ENCODE measurements at places on chromosomes 16 and 17.
A peak's percentile ranks its signal among the peaks of the same experiment; 100 is the strongest.

DNA sequence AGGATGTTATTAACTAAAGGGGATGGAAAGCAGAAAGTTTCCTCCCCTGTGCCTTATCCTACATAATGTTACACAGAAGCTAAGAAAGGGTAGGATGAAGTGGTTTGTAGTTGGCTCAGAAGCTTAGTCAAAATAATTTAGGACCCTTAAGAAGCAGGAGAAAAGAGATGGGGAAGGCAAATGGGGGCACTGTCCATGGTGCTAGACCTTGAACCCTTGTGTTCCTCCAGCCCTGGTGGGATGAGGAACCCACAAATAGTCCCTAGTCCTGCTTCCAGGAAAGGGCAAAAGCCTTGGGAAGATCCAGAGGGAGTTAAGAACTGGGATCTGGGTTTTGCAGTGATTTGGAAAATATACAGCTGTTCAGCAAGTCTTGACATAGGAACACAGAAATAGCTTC lies 54.5 kb downstream of the SLC5A11 start:
- DNase-seq, result no peak

DNA sequence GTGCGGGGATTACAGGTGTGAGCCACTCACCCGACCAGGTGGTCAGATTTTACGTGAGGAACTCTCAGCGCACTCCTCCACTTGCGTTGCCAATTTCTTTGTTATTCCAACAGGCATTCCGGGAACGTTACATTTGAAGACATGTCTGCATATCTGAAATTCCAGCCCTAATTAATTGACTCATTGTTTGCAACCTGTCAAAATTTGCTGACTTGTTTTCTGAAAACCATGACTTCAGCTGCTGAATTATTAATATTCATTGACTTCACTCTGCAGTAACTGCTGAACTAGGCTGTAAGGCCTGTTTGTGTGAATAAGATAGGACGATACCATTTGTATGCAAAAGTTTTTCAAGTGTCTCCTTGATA lies 16.6 kb downstream of the G6PC1 start:
- DNase-seq, result peak; percentile 30

GRCh38 chr16:67199011-67199807 lies at the start of gene ELMO3:
Gene ELMO3 (plus strand): TSS chr16:67199131. CDS start chr16:67199327, 196 bp downstream.
- peak; percentile 21 for DNase-seq

DNA sequence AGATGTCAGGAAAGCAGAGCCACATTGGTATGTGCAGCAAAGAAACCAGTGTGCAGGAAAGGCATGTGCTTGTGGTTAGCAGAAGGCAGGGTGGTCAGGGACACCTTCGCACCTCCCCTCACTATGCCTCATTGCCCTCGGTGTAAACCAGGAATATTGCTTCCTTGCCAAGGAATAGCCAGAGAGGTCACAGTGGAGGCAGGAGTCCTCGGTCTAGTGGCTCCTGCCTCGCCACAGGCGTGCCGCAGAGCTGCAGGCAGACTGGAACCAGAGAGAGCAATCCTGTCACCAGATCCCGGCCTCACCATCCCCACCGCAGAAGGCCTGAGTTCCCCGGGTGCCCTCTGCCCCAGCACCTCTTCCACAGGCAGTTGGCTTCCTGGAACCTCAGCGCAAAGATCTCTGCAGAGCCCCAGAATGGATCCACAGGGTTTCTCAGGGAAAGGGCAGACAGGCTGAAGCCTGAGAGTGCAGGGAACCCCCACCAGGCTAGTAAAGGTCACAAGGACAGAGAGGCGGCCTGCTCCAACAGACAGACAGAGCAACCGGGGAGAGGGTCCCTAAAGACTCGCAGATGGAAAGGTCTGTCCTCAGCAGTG lies 21.6 kb downstream of the CCDC182 start:
- no peak for DNase-seq

DNA sequence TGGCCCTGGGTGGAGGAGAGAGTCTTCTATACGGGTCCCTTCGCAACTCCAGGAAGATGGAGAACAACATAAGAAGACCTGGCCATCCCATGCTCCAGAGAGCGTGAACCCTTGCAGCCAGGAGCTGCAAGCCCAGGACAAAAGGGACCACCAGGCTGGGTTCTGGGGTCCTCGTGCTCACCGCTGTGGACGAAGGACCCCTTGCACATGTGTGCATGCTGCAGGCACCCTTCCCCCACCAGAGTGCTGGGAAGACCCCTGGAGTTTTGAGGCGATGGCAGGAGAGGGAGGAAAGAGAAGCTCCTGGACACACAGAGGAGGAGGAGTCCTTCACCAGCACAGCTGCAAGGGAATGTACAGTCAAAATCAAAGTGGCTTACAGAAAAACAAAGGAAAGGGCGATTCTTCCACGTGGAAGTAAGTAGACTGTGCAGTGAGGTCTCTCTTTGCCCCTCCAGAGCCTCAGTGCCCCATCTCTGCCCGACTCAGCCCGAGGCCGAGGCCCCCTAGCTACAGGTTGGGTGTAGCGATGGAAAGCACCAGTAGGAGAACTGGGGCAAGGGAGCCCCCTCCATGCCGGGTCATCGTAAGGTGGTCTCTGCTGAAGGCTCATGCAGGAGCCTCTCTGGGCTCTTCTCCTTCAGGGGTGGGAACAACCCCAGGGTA lies 51.3 kb downstream of the PIMREG start:
- no peak for DNase-seq

DNA sequence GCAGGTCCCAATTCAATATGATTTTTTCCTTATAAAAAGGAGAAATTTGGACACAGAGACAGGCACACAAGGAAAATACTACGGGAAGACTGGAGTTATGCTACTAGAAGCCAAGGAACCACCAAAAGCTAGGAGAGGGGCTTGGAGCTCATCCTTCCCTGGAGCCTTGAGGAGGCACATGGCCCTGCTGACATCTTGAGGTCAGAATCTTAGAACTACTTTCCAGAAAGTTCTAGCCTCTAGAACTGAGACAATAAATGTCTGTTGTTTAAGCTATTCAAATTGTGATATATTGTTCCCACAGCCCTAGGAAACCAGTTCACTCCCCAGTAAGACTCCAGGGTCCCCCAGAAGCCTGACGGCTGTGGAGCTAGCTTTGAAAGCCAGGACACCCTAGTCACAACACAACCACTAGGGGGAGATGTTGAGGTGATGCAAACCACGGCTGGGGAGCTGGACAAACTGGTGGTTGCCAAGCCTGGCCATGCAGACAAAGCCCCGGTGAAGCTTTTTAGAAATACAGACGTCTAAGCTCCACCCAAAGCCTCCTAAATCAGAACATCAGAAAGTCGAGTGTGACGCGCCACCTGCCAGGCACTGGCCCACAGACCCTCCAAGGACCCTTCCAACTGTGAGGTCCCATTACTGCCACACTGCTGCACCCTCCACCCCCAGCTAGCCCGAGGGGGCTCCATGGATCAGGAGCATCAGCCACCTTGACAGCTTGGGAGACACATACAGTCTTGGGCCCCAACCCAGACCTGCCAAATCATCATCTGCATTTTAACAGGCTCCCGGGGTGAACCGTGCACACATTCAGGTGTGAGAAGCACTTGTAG lies 106.4 kb downstream of the SLC39A11 start:
- peak; percentile 79 for DNase-seq

- DNase-seq, result peak; percentile 44
Measured at GRCh38 chr16:87853411-87854052, 15.8 kb downstream of the SLC7A5 start.

GRCh38 chr17:46125831-46126230 lies 67.4 kb downstream of the KANSL1 start:
- DNase-seq, result no peak

DNA sequence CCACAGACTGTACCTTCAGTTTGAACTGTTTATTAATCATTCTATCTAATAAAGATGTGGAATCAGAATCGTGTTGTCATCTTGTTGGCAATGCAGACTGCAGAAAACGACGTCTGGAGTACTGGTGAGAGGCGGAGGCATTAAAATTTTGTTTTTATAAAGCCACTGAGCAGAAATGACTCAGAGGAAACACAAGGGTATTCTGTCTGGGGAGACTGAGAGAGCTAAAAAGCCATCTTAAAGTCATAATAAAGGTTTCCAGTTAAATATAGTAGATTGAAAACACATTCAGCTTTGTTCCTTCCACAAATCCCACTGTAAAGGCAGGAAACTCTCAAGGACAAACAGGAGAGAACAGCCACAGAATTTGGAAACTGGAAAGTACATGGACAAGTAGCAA lies 74.2 kb downstream of the CPPED1 start:
- DNase-seq, result no peak

- no peak for DNase-seq
Measured at GRCh38 chr17:38591759-38592241, 14.0 kb downstream of the SRCIN1 start.

GRCh38 chr17:81491761-81492160 lies 20.8 kb downstream of the ACTG1 start:
- DNase-seq, result peak; percentile 83

GRCh38 chr17:7982173-7982572 lies 20.2 kb upstream of the GUCY2D start:
- no peak for DNase-seq

DNA sequence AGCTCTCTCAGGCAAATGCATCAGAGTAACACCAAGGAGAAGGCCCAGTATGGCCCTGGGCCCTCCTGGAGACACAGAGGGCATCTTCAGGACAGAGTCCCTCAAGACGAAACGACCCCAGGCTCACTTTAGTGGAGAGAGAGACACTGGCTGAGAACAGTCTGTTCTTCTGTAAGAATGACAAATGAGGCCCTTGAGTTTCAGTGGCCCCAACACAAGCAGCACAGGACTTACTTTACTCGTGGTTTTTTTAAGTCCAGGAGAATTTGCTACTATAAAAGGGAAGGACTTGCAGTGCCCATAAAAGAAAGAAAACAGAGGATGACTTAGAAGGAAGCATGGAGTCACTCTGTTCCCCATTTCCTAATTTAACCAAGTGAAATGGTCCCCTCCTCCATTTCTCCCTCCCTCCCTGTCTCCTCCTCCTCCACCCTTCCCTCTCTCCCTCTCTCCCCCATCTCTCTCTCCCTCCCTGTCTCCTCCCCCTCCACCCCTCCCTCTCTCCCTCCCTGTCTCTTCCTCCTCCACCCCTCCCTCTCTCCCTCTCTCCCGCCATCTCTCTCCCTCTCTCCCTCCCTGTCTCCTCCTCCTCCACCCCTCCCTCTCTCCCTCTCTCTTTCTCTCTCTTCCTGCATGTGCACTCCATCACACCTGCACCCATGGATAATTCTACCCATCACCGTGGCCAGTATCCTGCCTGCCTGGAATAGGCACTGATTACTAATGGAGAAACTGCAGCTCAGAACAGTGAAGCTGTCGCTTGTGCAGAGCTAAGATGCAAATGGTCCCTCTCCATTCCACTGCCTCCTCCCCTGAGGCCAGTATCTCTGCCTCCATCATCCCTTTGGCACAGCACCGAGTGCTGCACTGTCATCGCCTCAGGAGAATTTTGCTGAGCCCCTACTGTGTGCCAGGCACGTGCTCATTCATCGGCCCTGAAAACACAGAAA lies 47.3 kb upstream of the RBFOX3 start:
- DNase-seq, result no peak

DNA sequence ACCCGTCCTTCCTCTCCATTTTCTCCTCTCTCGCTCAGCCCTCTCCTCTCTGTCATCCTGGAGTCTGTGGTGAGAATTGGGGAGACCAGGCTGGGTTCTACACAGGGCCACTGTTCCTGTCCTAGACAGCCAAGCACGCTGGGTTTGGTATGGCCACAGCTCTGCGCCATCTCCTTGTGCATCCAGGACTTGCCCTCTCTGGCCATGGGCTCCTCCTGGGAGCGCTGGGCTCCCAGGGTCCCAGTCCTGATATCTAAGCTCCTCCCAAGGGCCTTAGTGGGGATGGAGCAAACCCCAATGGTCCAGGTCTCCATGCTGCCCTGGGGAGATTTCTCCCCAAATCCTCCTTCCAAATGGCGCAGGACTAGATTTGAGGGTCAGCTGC lies 27.2 kb upstream of the ITGA3 start:
- no peak for DNase-seq

DNA sequence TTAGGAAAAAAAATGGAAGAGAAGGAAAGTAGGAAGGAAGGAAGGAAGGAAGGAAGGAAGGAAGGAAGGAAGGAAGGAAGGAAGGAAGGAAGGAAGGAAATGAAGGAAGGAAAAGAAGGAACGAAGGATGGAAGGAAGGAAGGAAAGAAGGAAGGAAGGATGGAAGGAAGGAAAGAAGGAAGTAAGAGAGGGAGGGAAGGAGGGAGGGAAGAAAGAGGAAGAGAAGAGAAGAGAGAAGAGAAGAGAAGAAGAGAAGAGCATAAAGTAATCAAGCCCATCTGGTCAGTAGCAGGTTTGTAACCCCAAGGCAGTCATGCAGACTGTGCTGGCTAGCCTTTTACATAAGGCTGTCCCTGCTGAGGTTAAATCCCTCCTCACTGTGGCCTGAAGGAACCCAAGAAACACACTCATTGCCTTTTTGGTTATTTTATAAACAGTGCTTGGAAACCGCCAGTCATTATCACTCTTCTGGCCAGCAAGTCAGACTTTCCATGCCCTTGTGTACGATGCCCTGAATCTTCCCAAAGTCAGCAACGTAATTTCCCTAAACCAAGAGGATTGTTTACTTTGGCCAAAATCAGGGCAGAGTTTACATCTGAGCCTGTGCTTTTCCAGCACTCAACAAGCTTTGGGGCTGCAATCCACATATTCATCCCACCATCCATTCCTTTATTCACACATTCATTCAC lies 409.6 kb upstream of the MAF start:
- no peak for DNase-seq

DNA sequence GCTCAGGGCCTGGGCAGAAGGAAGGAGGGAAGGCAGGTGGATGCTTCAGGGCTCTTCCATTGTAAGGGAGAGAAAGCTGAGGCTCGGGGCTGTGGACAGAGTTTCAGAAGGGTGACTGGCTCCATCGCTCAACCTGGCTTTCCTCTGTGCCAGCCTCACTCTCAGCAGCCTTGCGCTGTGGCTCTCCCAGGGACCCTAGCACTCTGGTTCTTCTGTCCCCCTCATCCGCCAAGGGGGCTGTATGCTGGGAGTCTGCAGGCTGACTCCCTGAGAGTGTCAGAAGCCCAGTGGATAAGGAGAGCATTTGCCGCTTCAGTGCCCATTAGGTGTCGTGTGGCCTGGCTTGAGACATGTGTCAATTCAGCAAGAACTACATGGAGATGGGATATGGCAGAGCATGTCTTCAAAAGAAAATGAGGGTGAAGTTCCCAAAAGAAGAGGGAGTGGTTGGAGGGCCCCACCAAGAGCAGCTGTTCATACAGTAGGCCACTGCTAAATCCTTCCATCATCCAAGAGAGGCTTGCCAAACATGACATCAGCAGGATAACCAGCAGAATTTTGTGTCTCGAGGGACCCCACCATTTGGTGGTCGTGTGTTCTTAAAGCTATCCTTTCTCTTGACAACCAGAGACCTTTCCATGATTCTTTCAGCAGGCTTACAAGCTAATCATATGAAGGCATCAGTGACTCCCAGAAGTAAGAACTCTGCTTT lies 148.2 kb downstream of the IRX5 start:
- DNase-seq, result no peak

- DNase-seq, result no peak
Measured at GRCh38 chr17:81478119-81478518, 34.5 kb downstream of the ACTG1 start.
